ENCODE measurements at places on chromosomes 13 and 19.
A peak's percentile ranks its signal among the peaks of the same experiment; 100 is the strongest.

DNA sequence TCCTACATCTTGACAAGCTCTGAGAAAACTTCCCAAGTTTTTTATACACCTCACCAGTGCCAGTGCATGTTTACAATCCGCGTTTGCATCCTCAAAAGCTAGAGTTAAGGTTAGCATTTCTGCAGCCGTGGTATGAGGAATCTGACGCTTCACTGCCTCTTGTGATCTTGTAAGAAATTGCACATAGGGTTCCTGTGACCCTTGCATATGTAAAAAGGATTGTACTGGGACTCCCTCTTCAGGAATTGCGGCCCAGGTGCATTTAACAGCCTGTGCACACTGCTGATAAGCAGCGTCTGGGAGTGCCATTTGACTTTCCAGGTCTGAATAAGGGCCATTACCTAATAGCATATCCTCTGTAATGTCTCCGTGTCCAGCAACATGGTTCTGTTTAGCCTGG, 15.3 kb downstream of the FPR3 start:
- no peak for DNase-seq

GRCh38 chr19:40411125-40411842, 1.9 kb downstream of the PRX start:
- no peak for DNase-seq

DNA sequence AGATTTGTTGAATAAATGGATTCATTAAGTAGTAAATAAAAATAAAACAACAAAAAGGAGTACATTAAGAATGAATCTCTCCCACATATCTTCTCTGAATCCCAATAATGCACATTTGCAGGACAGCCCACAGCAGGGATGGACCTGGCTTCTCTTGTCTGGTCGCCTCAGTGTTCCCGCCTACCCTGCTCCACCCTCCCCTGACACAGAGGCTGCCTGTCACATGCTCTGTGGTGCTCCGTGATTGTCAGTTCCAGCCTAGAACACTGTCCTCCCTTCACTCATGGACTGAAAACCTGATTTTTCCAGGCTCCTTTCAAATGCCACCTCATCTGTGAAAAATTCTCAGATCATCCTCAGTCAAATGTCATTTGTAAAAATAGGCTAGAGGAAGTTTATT, 94.5 kb upstream of the GPR12 start:
- no peak for DNase-seq

GRCh38 chr13:30616927-30617314, 799 bp upstream of the USPL1 start:
- no peak for DNase-seq

DNA sequence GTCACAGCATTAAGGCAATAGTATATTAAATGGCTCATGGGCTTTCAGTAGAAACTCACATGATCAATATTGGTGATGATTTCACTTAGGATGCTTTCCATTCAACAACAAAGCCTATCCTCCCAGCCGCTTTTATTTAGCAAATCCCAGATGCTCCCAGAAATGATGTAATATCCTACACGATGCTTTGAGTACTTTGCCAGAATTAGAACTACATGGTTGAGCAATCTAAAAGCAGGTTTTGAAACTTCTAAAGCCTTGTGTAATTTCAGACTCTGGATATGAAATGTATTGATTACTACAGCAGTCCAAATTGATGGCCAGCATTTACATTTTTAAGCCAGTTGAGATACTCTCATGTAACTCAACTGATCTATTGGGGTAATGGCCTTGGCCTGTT, 13.6 kb downstream of the DLEU7 start:
- DNase-seq: no peak

DNA sequence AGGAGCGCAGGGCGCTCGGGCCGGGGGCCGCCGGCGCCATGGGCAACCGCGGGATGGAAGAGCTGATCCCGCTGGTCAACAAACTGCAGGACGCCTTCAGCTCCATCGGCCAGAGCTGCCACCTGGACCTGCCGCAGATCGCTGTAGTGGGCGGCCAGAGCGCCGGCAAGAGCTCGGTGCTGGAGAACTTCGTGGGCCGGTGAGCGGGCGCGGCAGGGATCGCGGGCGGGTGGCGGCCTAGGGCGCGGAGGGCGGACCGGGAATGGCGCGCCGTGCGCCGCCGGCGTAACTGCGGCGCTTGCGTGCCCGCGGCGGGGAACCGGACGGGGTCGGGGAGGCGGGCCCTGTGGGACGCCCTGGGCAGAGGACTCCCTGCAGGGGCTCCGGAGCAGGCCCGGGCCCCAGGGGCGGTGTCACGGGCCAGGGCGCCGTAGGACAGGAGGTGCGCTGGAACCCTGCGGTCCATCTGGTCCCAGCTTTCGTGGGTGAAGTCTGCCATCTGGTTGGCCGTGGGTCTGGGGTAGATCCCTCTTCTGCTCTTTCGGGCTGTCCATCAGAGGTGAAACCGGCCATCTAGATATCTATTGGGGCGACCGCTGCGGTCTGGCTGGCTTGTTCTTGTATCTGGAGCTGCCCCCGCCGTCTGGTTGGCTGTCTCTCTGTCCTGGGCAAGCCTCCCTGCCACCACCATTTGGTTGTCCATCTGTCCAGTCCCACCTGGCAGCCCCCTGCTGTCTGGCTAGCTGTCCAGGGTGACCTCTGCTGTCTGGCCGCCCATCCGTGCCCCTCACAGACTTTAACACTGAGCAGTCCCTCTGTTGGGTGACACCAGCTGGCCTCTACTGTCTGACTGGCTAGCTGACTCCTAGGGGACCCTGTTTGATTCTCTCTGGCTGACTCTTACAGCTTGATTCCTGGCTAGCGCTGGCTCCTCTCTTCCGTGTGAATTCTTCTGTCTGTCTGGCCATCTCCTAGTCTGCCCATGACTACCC, 622 bp downstream of the DNM2 start:
- peak; percentile 27 for DNase-seq

- DNase-seq: no peak
These were observed 254.2 kb downstream of the GPC5 start for GRCh38 chr13:91652404-91653301.

DNA sequence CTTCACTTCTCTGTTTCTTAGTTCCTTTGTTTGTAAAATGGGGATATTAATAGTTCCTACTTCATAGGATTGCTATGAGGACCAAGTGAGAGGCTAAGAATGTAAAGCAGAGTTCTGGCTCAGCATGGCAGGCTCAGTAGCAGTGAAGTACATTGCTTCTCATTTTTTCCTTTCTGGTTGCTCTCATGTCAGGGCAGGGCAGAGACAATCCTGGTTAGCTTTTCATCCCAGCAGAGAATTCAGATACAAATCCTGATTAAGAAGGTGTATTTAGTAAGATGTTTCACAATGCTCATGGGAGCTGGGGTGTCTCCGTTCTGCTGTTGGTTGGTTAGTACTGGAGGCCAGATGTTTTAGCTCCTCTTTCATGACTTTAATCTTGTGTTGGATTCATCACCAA, 42.9 kb downstream of the WASF3 start:
- DNase-seq: no peak

DNA sequence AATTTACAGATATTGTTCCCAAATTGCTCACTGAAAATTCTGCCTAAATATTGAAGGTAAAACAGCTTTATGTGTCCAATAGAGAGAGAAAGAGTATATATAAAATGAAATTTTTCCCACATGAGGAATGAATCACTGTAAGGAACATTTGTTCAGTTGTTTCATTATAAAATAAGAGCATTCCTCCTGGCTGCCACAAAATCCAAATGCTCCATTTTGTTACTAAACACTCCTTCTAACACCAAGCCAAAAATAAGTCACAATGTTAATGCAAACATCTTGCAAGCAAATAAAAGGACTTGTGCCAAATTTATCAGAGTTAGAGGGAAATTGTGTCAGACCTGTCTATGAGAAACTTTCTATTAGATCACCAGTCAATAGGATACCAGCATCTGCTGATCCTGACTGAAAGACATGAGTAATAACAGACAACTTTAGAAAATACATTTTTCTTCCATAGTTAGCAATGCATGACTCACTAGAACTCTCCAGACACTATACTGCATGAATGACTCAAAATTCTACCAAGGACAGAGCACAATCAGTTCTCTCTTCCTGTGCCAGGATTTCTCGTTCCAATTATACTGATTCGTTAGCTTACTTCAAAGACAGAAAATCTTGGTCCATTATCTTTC, 83.5 kb upstream of the FNDC3A start:
- DNase-seq: no peak

GRCh38 chr19:48635263-48635965, 1.8 kb downstream of the DBP start:
- peak; percentile 56 for DNase-seq

GRCh38 chr19:41866284-41866683, 6.2 kb downstream of the RPS19 start:
- no peak for DNase-seq

GRCh38 chr19:17296273-17296672, 7.0 kb downstream of the ABHD8 start:
- DNase-seq: no peak

DNA sequence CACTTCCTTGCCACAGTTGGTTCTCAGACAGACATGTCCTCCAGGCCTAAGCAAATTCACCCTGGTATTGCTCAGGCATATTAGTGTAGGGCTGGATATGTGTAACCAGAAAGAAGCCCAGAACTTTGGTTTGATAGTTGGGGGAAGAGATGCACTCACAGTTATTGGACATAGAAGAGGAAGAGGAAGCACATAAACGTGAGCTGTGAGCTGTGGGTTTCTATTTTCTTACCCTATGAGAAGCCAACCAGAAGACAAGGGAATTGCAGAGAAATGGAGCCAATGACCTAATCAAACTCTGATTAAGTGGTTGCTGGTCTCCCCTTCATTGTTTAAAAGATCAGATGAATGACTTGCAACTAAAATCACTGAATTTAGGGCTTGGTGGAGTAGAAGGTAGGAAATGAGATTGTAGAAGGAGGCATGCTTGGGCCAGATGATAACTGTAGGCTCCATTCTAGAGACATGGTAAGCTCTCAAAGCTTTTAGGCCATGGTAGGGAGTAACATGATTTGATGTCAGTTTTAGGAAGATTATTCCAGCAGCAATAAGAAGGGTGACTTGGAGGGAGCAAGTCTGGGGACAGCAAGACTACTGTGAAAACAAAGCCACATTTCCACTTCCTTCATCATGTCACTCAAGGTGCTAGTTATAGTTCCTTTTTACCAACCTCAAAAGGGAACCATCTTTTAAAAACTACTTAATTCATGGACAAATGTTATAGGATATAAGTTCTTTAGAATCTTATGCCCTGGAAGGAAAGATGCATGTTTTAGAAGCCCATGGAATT, 24.1 kb upstream of the WDFY2 start:
- DNase-seq: no peak

DNA sequence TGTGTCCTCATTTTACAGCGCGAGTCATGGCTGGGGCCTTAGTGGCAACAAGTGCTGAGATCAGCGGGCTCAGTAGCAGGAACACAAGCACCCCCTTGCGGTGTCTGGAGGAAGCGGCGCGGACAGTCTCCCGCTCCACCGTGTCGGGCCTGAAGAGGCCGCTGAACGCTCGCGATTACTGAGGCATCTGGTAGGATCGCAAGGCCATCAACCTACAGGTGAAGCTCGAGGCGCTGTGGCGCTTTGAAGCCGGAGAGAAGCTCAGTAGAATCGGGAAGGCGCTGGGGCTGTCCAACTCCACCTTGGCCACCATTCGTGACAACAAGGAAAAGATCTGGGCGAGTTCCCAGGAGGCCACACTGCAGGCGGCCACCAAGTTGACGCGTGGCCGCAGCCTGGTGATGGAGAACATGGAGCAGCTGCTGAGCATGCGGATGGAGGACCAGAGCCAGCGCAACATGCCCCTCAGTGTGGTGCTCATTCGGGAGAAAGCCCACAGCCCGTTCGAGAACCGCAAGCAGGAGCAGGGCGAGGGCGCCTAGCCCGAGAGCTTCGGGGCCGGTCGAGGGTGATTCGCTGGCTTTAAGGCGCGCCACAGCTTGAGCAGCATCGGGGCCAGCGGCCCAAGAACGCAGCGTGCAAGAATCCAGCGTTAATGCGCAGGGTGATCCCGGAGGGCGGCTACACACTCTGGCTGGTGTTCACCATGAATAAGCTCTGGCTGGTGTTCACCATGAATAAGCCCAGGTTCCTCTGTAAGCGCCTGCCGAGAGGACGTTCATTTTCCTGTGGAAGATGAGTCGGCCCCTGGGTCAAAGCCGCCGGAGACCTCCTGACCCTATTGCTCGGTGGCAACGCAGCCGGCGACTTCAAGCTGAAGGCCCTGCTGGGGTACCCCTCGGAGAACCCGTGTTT, 8.3 kb upstream of the MZF1 start:
- DNase-seq: peak; percentile 80

GRCh38 chr13:101529422-101529821, 76.9 kb downstream of the ITGBL1 start:
- no peak for DNase-seq

GRCh38 chr13:98989469-98990235, 11.8 kb upstream of the DOCK9 start:
- DNase-seq: no peak

DNA sequence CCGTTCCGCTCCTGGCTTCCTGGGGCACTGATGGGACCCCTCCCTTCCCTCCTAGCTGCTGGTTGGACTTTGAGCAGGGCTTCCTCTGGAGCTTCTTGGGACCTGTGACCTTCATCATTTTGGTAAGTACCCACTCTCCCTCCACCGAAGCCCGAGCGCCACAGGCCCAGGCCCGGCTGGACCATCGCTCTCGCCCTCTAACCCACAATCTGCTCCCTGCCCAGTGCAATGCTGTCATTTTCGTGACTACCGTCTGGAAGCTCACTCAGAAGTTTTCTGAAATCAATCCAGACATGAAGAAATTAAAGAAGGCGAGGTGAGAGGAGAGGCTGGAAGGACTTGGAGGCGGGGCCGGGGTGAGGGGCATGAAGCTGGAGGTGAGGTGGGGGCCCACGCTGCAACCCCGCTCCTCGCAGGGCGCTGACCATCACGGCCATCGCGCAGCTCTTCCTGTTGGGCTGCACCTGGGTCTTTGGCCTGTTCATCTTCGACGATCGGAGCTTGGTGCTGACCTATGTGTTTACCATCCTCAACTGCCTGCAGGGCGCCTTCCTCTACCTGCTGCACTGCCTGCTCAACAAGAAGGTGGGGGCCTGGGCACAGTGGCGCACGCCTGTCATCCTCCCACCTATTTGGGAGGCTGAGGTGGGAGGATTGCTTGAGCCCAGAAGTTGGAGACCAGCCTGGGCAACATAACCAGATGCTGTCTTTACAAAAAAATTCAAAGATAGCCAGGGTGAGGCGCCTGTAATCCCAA, 12.3 kb downstream of the DDX39A start:
- no peak for DNase-seq

DNA sequence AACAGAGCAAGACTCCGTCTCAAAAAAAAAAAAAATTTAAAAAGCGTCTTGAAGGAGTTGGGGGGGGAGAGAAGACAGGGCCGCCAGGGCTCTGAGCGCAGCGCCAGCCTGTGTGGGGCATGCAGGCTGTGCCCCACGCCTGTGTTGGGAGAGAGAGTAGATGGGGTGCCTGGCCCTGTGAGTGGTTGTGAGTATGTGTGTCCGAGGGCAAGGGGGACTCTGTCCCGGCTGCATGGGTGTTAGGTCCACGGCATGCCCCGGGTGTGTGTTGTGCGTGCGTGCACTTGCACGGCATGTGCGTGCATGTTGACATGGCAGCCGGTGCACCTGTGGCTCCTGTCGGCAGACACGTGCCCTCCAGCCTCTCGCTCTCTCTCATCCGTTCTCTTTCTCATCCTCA, 3.4 kb downstream of the MAP2K7 start:
- DNase-seq: no peak

- no peak for DNase-seq
These were observed 1.4 kb downstream of the ZNF536 start for GRCh38 chr19:30373593-30373992.

- no peak for DNase-seq
These were observed 5.2 kb upstream of the IFT88 start for GRCh38 chr13:20561741-20562140.

- no peak for DNase-seq
These were observed 9.3 kb upstream of the NALCN start for GRCh38 chr13:101425623-101426022.

- DNase-seq: peak; percentile 70
These were observed at the start of gene ZNF793 for GRCh38 chr19:37506387-37507166. Gene ZNF793, plus strand, starts transcription at chr19:37506939. Its CDS starts 16,501 bp downstream, at chr19:37523440.

GRCh38 chr19:4260613-4261191, 13.8 kb downstream of the YJU2 start:
- DNase-seq: no peak
